Ammon's horn (tissue), 1 donor: ENCODE measurements at places on chromosomes 11 and 22.

DNA sequence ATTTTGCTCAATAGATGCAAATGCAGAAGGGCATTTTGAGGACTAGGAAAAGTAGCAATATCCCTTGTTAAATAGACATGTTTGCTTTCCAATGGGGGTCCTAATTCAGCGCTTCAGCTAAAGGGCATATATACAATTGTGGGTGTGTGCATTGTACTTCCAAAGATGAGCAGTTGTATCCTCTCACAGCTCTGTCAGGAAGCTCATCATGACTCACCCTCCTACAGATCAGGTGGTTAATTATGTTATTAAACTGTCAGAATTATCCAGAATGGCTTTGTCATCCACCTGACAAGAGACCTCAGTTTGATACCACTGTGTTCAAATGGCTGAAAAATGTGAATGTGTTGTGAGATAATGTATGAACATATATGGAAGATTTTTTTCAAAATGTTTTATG lies 252.2 kb upstream of the MTNR1B start:
- DNase-seq = no peak

- DNase-seq = no peak
Measured at GRCh38 chr11:43712676-43713075, 32.1 kb downstream of the HSD17B12 start.

- DNase-seq = no peak
Measured at GRCh38 chr22:29156507-29156906, 49.2 kb upstream of the EMID1 start.

GRCh38 chr11:34052608-34053160 lies 1.2 kb downstream of the CAPRIN1 start:
- peak; percentile 20 for DNase-seq

- DNase-seq = no peak
Measured at GRCh38 chr11:3686751-3687150, 15.6 kb upstream of the CHRNA10 start.

GRCh38 chr11:68383976-68384501 lies 71.6 kb downstream of the LRP5 start:
- DNase-seq = peak; percentile 51

DNA sequence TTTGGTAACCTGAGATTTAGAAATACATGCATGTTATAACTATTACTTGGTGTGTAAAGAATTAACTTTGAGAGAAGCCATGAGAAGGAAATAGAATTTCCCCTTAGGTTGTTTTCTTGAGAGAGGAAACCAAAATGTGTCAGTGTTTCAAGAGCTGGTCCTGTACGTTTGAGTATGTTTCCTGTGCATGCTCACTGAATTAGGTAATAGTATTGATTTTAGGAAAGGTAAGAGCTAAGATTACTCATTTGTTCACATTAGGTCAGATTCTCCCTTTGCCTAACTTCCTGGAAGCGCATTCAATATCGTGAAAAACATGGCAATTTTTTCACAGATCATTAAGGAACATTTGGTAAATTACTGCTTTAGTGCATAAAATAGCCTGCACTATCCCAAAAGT lies 49.3 kb upstream of the RDX start:
- no peak for DNase-seq

- DNase-seq = no peak
Measured at GRCh38 chr22:47168900-47169800, 406.7 kb downstream of the TBC1D22A start.

DNA sequence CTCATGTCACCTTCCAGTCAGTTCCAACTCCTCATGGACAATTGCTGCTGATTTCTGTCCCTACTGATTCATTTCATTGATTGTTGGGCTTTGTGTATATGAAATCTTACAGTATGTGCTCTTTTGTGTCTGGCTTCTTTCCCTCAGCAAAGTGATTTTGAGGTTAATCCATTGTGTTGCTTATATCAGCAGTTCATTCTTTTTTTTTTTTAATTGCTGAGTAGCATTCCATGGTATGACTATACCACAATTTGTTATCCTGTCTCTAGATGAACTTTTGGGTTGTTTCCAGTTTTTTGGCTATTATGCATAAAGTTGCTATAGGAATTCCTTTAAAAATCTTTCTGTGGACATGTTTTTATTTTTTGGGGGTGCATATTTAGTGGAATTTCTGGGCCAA lies 59.9 kb downstream of the NXPE1 start:
- no peak for DNase-seq

DNA sequence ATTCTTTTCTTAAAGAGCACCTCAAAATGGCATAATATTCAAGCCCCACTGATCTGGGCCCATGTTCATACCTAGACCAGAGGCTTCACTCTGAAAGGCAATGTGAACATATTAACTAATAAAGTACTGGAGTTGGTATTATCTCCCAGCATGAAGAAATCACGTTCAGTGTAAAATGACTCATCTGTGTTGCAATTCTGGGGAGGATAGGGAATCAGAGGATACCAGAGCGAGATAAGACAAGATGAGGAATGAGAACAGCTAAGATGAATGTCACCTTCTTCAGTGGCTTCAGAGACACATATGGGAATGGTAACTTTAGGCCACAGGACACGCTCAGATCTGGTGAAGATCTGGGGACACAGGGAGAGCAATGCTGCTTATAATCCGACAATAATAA lies 121.1 kb downstream of the NTM start:
- no peak for DNase-seq

- no peak for DNase-seq
Measured at GRCh38 chr11:37817727-37818270, 1219.8 kb upstream of the RAG2 start.

DNA sequence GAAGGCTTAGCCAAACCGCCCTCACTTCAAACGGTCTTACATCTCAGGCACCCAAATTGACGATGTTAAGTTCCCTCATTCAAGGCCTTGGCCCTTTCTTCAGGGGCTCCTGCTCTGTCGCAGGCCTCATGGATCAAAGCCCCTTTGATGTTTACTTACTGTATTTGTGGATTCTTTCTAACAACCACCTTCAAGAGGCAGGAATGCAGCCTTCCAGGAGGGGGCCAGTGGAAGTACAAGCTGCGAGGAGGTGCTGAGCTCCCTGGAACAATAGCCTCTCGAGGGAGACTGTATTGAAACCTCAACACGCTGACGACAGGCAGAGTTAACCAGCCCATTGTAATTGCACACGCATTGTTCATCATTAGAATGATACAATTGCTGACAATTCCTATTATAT lies 209.1 kb downstream of the ST3GAL4 start:
- no peak for DNase-seq

- no peak for DNase-seq
Measured at GRCh38 chr11:128687321-128687720, 6.6 kb upstream of the FLI1 start.

DNA sequence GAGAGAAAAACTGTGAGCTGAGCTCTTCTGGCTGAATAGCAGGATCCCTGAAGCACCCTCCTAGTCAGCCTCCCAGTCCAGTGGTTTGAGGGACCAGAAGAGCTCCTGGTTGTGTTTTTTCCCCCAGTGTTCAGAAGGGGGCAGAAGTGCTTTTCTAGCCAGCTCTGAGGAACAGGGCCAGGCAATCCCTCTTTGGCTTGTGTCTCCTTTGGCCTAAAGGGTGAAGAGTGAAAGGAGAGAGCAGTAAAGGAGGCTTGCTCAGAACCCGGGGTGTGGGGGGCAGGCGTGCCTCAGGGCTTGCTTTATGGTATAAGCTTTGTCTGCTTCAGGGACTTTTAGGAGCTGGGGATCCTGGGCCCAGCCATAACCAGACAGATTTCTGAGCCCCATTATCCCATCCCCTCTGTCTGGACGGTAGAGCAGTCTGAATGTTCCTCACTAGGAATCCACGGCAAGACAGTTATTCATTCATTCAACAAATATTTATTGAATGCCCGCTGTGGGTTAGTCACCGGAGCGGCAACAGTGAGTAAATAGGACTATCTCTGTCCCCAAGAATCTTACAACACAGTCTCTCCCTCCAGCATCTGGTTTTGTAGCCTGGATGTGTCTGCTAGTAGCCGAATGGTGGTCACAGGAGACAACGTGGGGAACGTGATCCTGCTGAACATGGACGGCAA lies 14.5 kb downstream of the ACP2 start:
- DNase-seq = no peak

DNA sequence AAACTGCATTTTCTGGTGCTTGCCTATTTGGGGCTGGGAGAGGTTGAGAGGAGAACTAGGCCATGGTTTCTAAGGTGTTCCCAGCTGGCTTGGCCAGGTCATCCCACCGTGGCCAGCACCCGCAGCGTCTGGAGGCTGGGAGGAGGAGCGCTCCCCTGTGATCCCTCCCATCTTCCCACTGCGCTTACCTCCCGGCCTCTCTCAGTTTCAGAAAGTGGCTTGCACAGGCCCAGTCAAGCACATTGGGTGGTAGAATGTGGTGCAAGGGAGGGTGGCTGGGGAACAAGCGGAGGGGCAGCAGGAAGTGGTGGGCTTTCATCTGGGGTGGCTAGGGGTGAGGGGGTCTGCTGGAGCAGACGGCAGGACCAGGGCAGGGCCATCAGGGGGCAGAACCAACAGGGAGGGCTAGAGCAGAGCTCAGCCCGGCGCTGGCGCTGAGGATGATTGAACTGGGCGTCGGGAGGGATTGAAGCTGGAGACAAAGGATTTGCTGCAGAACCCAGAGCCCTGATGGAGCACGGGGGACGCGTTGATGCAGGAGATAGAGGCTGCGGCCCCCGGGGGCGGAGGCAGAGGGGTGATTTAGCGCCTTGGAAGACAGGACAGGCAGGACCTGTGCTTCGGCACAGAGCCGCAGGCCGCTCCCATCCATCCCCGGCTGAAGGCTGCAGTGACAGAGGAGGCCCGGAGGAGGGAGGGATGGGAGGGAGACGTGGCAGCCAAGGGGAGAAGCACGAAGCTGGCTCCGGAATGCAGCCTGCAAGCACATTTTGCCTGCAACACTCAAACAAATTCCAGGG lies 76.0 kb downstream of the TRIM29 start:
- peak; percentile 77 for DNase-seq

GRCh38 chr22:49413551-49413950 lies 414.1 kb downstream of the BRD1 start:
- DNase-seq = no peak

- DNase-seq = no peak
Measured at GRCh38 chr22:37659897-37660708, 1.6 kb downstream of the PDXP start.

GRCh38 chr11:27174672-27175210 lies 134.1 kb downstream of the BBOX1 start:
- no peak for DNase-seq
